ENCODE measurements at places on chromosomes 2 and 18.

DNA sequence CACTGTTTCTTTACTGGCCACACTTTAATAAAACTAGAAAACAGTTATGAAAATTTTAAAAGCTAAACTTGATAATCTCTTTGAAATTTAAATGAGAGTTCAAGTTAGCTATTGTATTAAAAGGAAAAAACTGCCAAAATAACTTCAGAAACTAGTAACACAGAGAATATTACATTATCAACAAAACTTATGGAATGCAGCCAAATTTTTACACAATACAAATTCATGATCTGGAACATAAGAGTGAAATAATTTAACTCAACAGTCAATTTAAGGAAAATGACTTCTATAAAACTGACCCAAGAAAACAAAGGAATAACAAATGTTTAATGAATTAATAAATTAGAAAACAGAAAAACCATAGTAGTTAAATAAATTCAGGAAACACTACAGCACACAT is 65.0 kb downstream of the TCF4 start:
- DNase-seq: no peak

DNA sequence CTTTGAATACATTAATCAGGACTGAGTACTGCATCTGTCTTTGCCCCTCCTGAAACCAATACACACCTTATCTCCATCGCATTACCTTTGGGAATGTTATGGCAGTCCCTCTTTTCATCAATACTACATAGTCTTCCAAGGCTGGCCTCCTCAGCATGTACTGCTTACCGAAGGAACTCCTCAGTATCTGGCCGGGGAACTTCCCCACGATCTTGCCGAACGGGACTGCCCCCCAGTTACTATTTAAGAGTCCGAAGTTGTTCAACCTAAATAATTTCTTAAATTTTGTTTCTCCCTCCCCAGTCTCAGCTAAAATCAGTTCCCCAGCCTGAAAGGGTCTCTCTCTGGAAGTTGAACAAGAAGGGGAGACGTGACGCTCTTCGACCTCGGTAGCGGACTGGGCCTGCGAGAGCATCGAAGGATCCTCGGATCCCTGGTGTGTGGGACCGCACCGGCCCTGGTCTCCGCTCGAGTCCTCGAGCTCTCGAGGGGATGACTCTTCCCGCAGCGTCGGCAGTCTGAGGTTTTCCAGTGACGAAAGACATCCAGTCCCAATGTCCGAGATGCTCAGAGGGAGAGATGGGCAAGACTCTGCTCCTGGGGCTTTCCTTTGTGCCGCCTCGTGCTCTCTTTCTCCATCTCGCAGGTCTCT is 489 bp downstream of the TRMT61B start:
- no peak for DNase-seq

- no peak for DNase-seq
These were observed 66.3 kb upstream of the PSMD14 start for GRCh38 chr2:161241894-161242293.

DNA sequence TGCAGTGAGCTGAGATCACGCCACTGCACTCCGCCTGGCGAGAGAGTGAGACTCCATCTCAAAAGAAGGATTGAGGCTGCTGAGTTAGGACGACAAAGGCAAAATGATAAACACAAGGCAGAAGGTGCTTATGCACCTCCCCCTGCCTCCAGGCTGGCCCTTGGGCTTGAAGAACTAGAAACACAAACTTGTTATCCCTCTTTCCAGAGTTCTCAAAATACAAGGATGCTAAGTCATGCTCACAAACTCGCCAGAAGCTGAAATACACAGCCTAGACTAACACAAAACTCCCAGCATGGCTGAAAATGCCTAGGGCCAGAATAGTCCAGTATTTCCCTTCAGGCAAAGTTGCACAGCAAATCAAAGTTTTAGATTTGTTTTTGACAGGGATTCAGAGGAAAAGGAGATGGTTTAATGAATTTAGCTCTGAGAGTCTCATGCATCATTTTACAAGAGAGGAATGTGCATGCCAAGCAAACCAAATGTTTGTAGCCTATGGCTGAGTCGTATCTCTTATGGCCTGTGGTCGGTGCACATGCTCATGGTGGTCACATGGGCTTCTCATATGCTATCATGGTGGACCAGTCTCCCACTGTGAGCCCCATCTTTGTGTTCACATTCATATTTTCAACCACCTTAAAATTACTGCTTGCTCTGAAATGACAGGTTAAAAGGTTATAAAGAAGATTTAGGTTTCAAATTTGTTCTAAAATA is 16.2 kb upstream of the MREG start:
- no peak for DNase-seq

DNA sequence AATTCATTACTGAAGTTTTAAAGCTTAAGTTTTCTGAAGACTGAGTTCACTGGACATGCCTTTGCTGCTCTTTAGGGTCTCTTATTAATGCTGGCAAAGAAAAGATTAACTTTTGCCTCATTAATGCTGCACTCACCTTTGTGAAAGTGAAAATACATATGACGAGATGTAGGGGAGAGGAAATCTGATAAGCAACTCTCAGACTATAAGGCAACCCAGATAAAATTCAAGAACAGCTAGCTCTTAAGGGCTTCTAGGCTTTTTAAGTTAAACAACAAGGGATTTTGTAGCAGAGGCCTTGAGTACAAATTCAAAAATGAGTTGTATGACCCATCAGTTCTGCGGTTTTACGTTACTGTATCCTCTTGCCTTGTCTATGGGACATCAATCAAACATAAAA is 143.7 kb downstream of the USP34 start:
- DNase-seq: no peak

GRCh38 chr18:38606841-38607240 is 1041.2 kb upstream of the CELF4 start:
- DNase-seq: no peak

DNA sequence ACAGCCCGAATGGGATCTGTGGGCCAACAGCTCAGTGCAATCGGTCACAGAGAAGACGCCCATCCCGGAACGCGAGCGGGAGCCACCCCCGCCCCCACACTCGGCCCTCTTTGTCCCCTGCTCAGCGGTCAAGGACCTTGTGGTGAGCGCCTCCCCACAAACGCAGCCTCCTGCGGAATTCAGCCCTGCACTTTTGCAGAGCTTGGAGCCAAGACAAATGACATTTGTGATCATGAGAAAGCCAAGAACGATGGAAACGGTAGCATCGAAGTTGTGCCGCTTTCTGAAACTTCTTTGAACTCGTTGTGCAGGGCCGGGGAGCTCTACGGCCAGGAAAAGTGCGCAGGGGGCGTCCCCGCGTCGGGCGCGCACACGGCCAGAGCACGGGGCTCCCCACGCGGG is 6.7 kb upstream of the SALL3 start:
- DNase-seq: no peak

Data from HL-60 (cell line).